Right renal cortex interstitium (tissue), 3 donors: ENCODE measurements at places on chromosomes 3 and 15.
A peak's percentile ranks its signal among the peaks of the same experiment; 100 is the strongest.

- no peak for DNase-seq
Measured at GRCh38 chr3:31250116-31250777, 282.5 kb upstream of the STT3B start.

DNA sequence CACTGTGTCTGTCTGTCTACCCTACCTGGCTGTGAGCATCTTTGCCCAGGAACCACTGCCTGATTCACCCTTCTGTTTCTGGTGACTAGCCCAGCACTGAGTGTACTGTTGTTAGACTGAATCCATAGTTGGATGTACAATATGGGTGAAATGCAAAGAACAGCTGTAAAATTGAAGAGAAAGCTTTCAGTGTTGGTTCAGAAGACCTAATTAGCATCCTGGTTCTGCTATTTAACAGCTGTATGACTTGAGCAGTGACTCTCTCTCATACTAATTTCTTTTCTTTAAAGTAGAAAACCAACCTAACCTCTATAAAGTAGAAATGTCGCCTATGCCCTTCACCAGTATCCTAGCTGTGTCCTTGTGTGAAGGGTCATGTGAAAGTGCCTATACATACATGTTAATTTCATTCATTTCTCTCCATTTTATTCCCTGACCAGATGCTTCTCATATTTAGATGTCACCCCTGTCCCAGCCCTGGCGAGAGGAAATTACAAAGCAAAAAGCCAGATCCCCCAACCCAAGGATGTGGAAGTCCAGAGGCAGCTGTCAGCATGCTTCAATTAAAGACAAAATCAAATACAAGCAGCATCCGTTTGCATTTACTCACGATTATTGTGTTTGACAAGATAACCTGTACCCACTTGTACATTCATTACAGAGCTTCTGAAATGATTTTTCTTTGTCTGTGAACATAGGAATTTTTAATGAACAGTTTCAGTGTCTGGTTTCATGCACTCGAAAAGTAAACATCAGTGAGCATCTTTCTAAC lies 305.7 kb upstream of the ICE2 start:
- DNase-seq, result no peak

- peak; percentile 42 for DNase-seq
Measured at GRCh38 chr3:124995460-124995994, 60.3 kb downstream of the HEG1 start.

DNA sequence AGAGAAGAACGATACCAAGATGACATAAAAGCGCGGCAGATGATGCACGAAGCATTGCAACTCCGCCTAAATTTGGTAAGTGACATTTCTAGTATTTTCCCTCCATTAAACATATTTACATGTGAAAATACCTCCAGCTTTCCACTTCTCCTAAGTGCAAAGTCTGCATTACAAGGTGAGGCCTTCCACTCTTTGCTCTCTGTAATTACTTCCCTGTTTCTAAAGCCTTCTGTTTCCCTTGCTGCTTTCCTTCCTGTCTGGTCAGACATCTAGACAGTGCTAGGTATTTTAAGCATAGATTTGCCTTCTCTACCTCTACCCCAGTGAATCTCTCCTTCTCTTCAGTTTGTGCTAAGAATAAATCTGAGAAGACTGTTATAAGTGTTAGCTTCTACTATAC lies 1.9 kb downstream of the P2RY12 start:
- DNase-seq, result no peak

GRCh38 chr3:150385296-150386242 lies 22.5 kb upstream of the TSC22D2 start:
- DNase-seq, result no peak

- DNase-seq, result no peak
Measured at GRCh38 chr3:146125951-146126350, 35.0 kb downstream of the PLOD2 start.

DNA sequence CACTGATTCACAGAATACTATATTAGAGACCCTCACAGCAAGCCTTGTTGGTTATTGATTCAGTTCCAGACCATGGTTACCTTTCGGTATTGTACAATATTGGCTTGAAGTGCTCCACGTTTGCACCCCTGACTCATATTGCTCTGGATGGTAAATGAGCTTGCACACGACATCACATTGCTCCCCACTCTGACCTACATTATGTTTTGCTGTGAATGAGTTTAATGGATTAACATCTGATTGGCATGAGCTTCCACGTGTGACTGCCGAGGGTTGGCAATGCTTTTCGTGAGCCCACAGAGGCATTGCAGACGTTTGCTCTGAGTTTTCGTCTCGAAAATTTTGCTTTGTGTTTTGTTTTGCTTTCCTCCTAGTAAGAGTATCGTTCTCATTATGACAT lies 225.8 kb upstream of the ICE2 start:
- no peak for DNase-seq

- DNase-seq, result no peak
Measured at GRCh38 chr3:2851361-2851760, 258.8 kb downstream of the IL5RA start.

- DNase-seq, result no peak
Measured at GRCh38 chr3:40207796-40208195, 101.7 kb upstream of the EIF1B start.

GRCh38 chr15:84721371-84721770 lies 5.4 kb upstream of the SEC11A start:
- no peak for DNase-seq
